ENCODE measurements at places on chromosomes 16 and 17. TPM values are rescaled to one million over a fixed set of nuclear protein-coding genes. Genes with fewer than 3 reads are reported as not detected.

Gene DOC2A
- total RNA-seq = 0.09 TPM

Gene P2RX5
- total RNA-seq = 0.18 TPM

Gene DNAAF1
- total RNA-seq = 0.09 TPM

Gene EME2
- total RNA-seq = 11.7 TPM

Gene FOXN1
- not detected for total RNA-seq

Gene PIP4K2B
- total RNA-seq = 38.0 TPM

Data from endothelial cell of coronary artery (primary cell).